Cardiac ventricle fibroblast (primary cell): ENCODE measurements at places on chromosomes 12 and 14. TPM values are rescaled to one million over a fixed set of nuclear protein-coding genes. Genes with fewer than 3 reads are reported as not detected.

The FGF6 gene
- not detected in 2 replicates for total RNA-seq

The ZNF385A gene
- total RNA-seq = 6.2 and 6.9 TPM in 2 replicates

The GLS2 gene
- total RNA-seq = not detected in 2 replicates

The IFNG-AS1 gene
- total RNA-seq = not detected in 2 replicates

The TMPRSS12 gene
- not detected in 2 replicates for total RNA-seq

The IFNG gene
- not detected in 2 replicates for total RNA-seq
